ENCODE measurements at places on chromosomes 13 and 19. TPM values are rescaled to one million over a fixed set of nuclear protein-coding genes. Genes with fewer than 3 reads are reported as not detected.

GRK1 gene
- total RNA-seq, result not detected

IL17D gene
- total RNA-seq, result 1.3 TPM

ZNF222 gene
- total RNA-seq, result 5.0 TPM

RPL18 gene
- total RNA-seq, result 1,647 TPM

MATK gene
- not detected for total RNA-seq

RNF126 gene
- 29.8 TPM for total RNA-seq

ATP8B3 gene
- 0.89 TPM for total RNA-seq

OR7E24 gene
- total RNA-seq, result not detected

PLEKHF1 gene
- 7.3 TPM for total RNA-seq

CEACAM7 gene
- not detected for total RNA-seq

ZNF682 gene
- 3.5 TPM for total RNA-seq

CABP5 gene
- total RNA-seq, result not detected

GSX1 gene
- total RNA-seq, result not detected

GIPR gene
- total RNA-seq, result not detected

RFPL4A gene
- not detected for total RNA-seq

ZNF284 gene
- 3.0 TPM for total RNA-seq

FSTL3 gene
- total RNA-seq, result 372 TPM

DUS3L gene
- 13.7 TPM for total RNA-seq

MEIOSIN gene
- not detected for total RNA-seq

NUFIP1 gene
- 5.0 TPM for total RNA-seq

C5AR1 gene
- total RNA-seq, result under 0.01 TPM

LILRB5 gene
- total RNA-seq, result not detected

DOCK6 gene
- 20.7 TPM for total RNA-seq

ATP1A3 gene
- 0.14 TPM for total RNA-seq

DAND5 gene
- not detected for total RNA-seq

IGFL2 gene
- total RNA-seq, result 0.05 TPM

PSG1 gene
- total RNA-seq, result not detected

KMT5C gene
- total RNA-seq, result 9.8 TPM

ALDH16A1 gene
- total RNA-seq, result 11.9 TPM

ZNF544 gene
- 40.0 TPM for total RNA-seq

RXFP2 gene
- total RNA-seq, result not detected

NLRP7 gene
- total RNA-seq, result not detected

SIGLEC12 gene
- not detected for total RNA-seq

NPAS1 gene
- total RNA-seq, result 0.09 TPM

ZNF132 gene
- total RNA-seq, result 8.0 TPM

SIGLEC14 gene
- total RNA-seq, result not detected
